ENCODE measurements at places on chromosomes 6 and 20. TPM values are rescaled to one million over a fixed set of nuclear protein-coding genes. Genes with fewer than 3 reads are reported as not detected.

Gene SAPCD1
- total RNA-seq, result 0.74 TPM

Gene PI16
- 0.25 TPM for total RNA-seq

Gene PLN
- 0.74 TPM for total RNA-seq

Gene KCNG1
- total RNA-seq, result 18.2 TPM

Gene DPPA5
- total RNA-seq, result not detected

Gene ANGPT4
- not detected for total RNA-seq

Gene EDEM2
- 6.6 TPM for total RNA-seq

Gene CYP21A2
- total RNA-seq, result 0.25 TPM

Gene SLC26A8
- 3.2 TPM for total RNA-seq

Gene AVP
- not detected for total RNA-seq

Gene TINAG
- 0.25 TPM for total RNA-seq

Gene C6orf52
- total RNA-seq, result 0.98 TPM

Gene TUBB1
- 0.49 TPM for total RNA-seq

Gene ID4
- 76.7 TPM for total RNA-seq

Gene ITPR3
- 1.2 TPM for total RNA-seq

Gene SLCO4A1
- 1.7 TPM for total RNA-seq

Gene SLC16A10
- total RNA-seq, result 7.6 TPM

Gene ADGB
- total RNA-seq, result 0.25 TPM

Gene ROMO1
- 35.9 TPM for total RNA-seq

Gene PAK5
- 36.1 TPM for total RNA-seq

Gene TTK
- 4.4 TPM for total RNA-seq

Gene CHRNA4
- 22.4 TPM for total RNA-seq

Gene FRK
- total RNA-seq, result 0.49 TPM

Gene DUSP15
- total RNA-seq, result 4.4 TPM

Gene MRAP2
- 2.5 TPM for total RNA-seq

Gene TCF21
- not detected for total RNA-seq

Gene DAAM2
- 10.1 TPM for total RNA-seq

Gene C4A
- 14.5 TPM for total RNA-seq

Gene COX4I2
- not detected for total RNA-seq

Gene CRIP3
- total RNA-seq, result 3.0 TPM

Gene EEF1A2
- 209 TPM for total RNA-seq
